ENCODE measurements at places on chromosomes 5 and 9.

DNA sequence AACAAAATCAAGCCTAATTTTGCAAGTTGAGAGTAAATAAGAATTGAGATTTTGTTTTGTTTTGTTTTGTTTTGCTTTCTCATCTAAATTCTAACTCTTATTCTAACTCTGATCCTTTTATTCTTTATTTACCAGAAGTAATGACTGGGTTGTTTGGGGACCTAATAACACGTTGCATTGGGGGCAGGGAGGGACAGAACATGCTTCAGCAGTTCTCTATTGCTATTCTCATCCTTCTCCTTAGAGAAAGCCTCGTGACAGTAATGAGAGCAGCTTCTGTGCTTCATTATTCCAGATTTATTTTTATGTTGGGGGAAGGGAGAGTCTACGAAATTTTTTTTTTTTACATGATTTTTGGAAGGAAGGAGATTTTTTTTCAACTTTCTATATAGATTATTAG lies 21.1 kb downstream of the CPEB4 start:
- DNase-seq: no peak

DNA sequence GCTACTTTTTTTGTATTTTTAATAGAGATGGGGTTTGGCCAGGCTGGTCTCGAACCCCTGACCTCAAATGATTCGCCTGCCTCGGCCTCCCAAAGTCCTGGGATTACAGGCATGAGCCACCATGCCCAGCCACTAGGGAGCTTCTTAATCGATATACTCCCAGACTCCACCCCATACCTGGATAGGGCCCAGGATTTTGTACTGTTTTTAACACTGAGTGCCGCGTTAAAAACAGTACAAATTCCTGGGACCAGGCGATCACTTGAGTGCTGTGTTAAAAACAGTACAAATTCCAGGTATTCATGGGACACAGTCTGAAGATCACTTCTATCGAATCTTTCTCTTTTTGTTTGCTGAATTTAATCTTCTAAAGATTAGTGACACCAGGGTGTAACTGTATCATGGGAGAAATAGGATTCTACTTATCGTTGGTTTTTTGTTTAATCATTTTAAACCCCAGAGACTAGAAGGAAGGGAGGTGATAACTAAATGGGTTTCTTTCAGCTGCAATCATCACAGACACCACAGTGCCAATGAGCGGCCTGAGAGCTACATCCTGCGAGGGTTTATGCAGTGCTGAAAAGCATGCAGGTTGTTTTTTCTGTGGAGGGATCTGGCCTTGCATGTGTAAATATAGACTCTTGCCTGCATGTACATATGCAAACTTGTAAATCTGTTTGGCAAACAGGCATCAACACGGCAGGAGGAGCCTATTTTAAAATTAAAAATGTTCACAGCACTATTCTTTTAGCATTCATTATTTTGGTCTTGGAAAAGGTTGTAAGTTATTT lies 303.8 kb upstream of the WWC1 start:
- no peak for DNase-seq

DNA sequence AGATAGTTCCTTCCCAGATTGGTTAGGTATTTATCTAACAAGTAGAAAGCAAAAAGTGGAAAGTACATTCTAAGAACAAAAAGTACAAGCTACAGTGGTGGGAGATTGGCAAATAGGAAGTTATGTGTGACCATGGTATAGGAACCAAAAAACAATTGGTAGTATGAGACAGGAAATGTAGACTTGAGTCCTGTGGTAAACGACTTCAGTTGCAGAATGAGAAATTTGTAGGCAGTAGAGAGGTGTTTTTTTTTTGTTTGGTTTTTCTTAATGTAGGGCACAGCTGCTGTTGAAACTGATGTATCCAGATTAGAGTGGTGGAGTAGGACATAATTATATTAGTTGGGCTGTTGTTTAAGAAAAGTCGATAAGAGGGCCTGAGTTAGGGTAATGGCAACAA lies 72.0 kb downstream of the CCNH start:
- DNase-seq: no peak

- DNase-seq: no peak
Observed at GRCh38 chr9:655875-656274, 185.6 kb upstream of the DMRT1 start.

DNA sequence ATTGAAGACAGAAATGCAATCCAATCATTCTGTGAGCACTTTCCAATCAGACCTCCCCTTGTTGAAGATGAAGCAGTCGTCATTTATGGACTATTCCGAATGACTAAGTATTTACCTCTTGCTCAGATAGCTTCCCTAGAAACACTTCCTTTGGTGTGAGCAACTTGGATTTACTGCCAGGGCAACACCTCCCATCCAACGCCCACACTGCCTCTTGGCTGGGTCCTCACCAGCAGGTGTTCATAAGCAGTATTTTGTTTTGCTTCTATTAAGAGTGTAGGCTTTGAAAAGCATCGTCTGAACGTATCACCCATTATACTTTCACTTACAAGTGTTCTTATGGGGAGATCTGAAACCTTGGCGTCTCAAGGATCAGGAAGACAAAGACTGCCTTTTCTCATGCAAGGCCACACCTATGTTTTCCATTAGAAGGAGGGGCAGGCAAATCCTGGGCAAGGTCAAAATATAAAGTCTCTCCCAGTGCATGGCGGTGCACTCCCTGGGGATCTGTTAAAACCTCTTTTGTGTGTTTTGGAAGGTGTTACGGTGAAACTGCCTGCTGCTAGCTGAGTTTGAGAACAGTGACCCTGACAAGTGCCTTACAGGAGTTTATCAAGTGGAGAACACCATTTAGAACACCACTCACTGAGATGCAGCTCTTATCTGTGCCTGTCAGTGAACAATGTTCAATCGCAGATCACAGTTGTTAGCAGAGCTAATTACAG lies 10.6 kb upstream of the MARCHF3 start:
- no peak for DNase-seq

- no peak for DNase-seq
Observed at GRCh38 chr9:108831496-108832178, 24.1 kb downstream of the ACTL7B start.

- DNase-seq: no peak
Observed at GRCh38 chr5:95733107-95733665, 2.0 kb downstream of the RHOBTB3 start.

- DNase-seq: no peak
Observed at GRCh38 chr9:135795391-135795790, 93.4 kb downstream of the KCNT1 start.

- DNase-seq: no peak
Observed at GRCh38 chr5:60445921-60446320, 254.0 kb downstream of the DEPDC1B start.

DNA sequence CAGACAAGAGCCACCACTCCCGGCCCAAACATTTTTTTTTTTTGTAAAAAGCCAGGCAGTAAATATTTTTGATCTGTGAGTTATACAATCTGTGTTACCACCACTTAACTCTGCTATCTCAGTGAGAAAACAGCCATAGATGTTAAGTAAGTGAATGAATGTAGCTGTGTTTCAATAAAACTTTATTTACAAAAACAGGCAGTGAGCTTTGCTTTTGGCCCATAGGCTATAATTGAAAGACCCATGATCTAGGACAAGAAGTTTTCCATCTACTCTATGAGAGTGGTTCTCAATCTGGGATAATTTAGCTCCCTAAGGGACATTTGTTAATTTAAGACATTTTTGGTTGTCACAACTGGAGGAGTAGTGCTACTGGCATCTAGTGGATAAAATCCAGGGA lies 91.0 kb downstream of the TMC1 start:
- no peak for DNase-seq

DNA sequence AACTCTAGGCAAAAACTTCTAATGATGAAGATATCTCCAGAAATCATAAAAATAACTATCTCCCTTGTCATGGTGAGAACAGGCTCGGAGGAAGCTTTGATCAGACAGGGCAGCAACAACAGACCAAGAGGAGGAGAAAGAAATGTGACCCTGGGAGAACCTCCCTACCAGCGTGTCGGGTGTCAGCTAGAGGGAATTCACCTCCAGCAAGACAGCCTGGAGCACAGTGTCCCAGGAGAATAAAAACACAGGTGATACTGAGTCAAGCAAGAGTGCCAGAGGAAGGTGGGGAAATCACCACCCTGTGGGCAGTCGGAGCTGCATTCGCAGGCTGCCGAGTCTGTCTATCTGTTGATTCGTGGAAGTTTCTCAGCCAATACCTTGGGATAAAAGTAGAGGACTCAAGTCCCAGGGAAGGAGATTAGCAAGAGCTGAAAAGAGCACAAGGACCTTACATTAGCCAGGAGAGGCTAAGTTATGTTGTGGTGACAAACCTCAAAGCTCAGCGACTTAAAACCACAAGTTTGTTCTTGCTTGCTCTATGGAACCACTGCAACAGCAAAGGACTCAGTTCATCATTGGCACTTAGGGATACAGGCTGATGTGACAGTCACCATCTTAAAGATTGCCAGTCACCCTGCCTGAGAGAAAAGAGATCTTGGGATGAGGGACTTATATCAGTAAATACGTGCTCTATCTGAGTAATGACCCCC lies 598.3 kb downstream of the CCDC171 start:
- DNase-seq: no peak
